GM23338 (cell line): ENCODE measurements at places on chromosomes 2 and 18.

DNA sequence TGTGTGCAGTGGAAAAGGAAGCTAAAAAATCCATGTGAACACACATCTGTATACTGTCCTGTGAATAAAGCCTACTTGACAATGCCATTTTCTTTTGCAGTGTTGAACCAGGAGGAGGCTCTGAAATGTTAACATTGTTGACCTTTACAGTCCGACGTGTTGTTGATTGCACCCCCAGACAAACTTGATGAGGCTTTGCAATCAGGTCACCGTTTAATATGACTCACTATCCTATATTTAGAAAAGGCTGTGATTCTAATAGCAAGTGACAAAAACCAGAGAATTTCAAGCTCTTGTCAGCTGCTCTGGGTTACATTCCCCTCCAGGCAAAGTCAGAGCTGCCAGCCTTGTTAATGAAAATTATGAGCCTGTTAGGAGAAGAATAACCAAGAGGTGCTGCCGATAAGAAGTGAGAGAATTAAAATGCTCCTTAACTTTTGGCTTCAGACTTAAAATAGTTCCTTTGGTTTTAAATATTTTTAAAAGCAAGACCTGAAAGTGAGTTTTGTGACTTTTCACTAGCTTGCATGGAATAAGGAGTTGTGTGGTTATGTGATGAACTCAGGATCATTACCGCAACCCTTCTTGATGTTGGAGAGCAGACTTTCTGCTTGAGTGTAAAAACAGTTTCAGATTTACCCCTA is 162.1 kb downstream of the QPCT start:
- no peak for DNase-seq

GRCh38 chr2:85635011-85635410 is 19.0 kb downstream of the USP39 start:
- DNase-seq: no peak

DNA sequence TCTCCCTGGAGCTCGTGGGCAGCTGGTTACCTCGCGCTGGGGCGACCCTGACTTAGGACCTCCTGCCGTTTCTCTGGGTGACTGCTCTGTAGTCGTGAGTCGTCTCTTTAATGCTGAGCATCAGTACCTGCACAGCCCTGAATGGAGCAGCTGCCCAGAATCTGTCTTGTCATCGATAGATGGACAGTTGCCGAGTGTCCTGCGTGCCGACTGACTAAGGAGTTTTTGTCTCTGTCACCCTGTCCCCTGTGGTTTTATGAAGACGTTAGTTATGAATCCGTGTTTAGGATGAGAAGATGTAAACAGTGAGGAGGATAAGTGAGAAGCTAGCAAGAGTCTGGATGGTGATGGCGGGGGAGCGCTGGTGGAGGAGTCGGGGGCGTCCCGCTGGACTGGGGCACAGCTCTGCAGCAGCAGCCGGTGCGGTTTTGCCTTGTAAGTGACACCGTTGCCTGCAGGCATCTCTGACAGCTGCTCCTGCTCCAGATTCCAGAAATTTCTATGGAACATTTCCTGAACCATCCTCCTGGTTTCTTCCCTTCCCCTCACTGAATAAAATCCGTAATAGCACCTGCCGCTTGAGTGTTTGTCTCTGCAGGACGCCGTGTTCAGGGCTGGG is 13.3 kb downstream of the AGAP1 start:
- no peak for DNase-seq

DNA sequence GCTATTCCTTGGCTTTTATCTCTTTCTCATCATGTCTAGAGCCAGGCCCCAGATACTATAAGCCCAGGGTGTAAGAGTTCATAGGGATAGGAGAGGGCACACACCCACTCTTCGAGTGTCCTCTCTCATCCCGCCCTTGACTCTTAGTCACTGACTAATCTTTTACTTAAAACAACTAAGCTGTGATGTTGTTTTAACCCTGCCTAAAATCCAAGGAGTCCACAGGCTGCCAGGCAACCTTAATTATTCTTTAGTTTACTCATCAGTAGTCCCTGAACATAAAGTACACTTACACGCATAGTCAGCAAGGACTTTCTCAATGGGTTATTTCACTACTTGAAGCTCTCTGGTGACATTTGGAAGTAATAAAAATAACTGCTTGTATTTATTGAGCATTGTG is 28.4 kb downstream of the GREB1L start:
- no peak for DNase-seq

DNA sequence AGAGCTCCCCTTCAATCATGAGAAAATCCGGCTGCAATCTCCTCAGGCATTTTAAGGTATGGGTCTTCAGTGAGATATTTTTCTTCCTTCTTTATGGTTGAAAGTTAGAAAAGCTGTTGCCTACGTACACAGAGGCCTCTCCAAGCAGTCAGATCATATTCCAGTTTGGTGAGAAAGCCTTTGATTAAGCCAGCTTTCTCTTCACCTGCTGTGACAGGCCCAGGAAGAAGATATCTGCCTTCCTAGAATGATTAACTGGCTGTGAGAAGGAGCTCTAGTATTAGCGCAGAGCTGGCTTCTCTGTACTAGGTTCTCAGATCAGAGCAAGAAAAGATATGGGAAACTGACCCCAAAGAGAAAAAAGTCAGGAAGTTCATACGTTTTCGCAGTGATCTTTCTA is 585.0 kb upstream of the CHAC2 start:
- DNase-seq: no peak

DNA sequence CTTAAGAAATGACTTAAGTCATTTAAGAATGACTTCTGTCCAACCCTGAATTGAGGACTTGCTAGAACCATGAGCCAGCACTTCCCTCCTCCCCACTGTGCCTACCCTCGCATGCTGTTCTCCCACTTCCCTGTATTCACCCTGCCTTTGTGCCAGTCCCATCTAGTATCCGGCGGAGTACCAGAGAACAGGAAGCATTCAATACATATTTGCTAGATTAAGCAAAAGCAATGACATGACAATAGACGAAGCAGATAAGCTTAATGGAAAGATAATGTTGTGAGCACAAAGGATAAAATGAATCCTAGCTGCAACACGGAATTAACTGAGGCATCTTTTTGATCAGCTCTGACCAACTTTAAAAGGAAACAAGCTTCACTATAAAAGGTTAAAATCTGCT is 328.5 kb downstream of the TDRD15 start:
- no peak for DNase-seq

GRCh38 chr2:105117565-105117964 is 79.7 kb downstream of the MRPS9 start:
- DNase-seq: no peak

- DNase-seq: no peak
Measured at GRCh38 chr18:69870736-69871135, 76.9 kb downstream of the CD226 start.

GRCh38 chr2:44207102-44207501 is 38.4 kb downstream of the PPM1B start:
- no peak for DNase-seq

DNA sequence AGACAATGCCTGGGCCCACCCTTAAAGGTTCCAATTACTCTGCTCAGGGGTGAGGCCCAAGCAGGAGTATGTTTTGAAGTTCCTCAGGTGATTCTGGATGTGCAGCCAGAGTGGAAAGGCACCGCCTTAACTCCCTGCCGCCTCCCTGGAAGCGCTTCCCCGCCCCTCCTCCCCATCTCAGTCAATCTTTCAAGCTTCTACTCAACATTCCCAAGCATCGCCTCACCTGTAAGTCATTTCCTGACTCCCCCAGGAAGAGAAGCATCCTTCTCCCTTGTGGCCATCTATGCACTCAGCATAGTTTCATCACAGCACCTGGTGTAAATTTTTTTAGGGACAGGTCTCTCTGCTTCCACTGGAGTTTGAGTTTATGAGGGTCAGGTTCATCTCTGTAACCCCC is 67.5 kb downstream of the MYL12B start:
- peak; percentile 46 for DNase-seq

GRCh38 chr2:170905864-170906263 is 23.2 kb upstream of the GORASP2 start:
- DNase-seq: peak; percentile 21

GRCh38 chr2:23492337-23492675 is 107.3 kb downstream of the KLHL29 start:
- DNase-seq: no peak

GRCh38 chr2:223055140-223055539 is 3.1 kb downstream of the KCNE4 start:
- DNase-seq: no peak
